Fibroblast of mammary gland (primary cell): ENCODE measurements at places on chromosomes 16 and 17.

- no peak for DNase-seq
These were observed 144.6 kb upstream of the IRX6 start for GRCh38 chr16:55179411-55179810.

DNA sequence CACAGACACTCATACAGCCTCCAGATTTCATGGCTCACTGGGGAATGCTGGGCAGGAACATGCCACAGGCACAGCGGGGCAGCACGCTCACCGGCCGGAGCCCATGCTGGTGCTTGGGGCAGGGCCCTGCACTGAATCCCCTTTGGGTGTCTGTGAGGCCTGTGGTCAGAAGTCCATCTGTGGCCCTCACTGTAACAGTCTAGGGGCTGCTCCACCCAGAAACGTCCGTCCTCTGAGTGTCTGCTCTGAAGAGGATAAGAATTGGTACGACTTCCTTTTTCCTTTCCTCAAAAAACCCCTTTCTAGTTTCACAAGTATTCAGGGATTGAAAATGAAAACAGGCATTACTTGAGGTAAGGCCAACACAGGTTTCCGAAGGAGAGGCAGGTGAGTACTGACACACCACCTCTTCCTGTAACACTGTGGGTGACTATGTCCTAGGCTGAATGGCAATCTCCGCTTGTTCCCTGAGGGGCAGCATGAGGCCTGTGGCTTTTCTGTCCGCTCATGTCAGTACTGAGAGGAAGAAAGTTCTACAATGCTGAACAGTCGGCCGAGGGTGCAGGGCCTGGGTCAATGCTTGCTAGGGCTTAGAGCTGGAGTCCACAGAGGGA, 42.5 kb downstream of the TMEM11 start:
- DNase-seq: no peak

DNA sequence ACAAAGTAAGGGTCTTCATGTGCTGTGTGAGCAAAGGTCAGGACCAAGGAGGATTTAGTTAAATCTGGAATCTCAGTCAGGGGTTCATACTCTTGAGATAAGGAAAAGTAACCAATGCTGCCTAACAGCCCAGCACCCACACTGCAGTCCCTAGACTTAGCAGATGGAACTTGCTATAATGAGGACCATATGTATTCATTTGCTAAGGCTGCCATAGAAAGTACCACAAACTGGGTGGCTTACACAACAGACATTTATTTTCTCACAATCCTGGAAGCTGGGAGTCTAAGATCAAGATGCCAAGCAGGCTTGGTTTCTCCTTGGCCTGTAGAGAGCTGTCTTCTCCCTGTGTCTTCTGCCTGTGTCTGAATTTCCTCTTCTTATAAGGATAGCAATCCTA, 20.8 kb downstream of the ZP2 start:
- peak; percentile 81 for DNase-seq

- DNase-seq: peak; percentile 43
These were observed 15.1 kb downstream of the GJD3 start for GRCh38 chr17:40349477-40349894.

GRCh38 chr17:37088459-37088858, 139.7 kb downstream of the AATF start:
- no peak for DNase-seq
